ENCODE measurements at places on chromosomes 4 and X. TPM values are rescaled to one million over a fixed set of nuclear protein-coding genes. Genes with fewer than 3 reads are reported as not detected.

The PASD1 gene
- not detected for polyA plus RNA-seq

The DDIT4L gene
- 0.22 TPM for polyA plus RNA-seq

The NALF2 gene
- polyA plus RNA-seq: 3.0 TPM

The VEGFC gene
- 7.6 TPM for polyA plus RNA-seq

The NEXMIF gene
- 0.01 TPM for polyA plus RNA-seq

The GC gene
- not detected for polyA plus RNA-seq

All from keratinocyte (primary cell).